ENCODE measurements at places on chromosomes 1 and 21.
A peak's percentile ranks its signal among the peaks of the same experiment; 100 is the strongest.

DNA sequence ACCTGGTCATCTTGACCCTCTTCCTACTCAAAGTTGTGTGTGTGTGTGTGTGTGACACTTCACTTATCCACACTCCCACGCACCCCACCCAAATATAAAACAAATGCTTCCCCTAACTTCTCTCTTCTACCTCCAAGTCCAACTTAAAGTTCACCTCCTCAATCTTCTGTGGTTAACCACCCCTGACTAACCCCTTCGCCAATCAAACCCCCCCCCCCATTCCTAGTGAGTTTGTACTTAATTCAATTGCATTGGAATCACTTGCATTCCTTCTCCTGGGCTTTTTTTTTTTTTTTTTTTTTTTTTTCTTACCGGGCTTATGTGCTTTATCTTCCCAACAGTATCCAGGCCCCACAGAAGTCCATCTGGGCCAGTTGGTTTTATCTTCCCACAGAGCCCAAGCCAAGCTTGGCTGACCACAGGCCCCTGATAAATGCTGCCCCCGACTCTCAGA is 78.4 kb downstream of the CD58 start:
- DNase-seq = no peak

DNA sequence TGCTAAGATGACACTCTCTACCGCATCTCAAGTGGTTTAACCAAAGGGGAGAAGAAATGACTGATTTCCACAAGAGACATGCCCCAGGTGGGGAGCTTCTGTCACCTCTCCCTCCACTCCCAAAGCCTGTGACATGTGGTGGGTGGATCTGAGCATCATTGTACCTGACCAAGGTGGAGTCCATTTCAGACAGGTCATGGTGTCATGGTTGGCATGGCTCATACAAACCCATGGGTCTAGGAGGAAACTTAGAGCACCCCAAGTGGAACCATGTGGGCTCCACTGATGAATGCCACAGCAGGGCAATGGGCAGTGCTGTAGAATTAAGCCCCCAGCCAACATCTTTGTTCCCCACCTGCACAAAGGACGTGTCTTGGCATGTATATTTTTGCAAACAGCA is 131.5 kb upstream of the EDN2 start:
- DNase-seq = peak; percentile 58

DNA sequence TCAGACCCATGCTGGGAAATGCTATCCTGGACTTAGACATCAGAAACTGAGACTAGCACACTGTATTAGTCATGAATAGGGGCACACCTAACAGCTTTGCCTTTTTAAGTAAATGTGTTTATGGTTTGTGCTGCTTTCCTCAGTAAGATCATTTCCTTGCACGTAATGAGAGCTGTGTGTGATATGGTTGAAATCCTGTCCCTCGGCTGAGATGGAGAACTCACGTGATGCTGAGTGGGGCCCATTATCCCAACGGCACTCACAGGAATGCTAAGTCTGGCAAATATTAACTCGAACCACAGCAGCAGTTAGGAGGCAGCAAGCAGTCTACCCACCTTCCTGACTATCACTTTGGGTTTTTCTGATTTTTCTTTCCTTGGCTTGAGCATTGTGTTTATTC is 38.2 kb downstream of the BCL9 start:
- no peak for DNase-seq

GRCh38 chr1:180614730-180615129 is 17.1 kb upstream of the XPR1 start:
- DNase-seq = no peak

Data from vagina (tissue), 2 donors.